NCI-H1417 treated with DMSO at 0.1 percent for 48 hours (cell line): ENCODE measurements at places on chromosomes 4 and X.

DNA sequence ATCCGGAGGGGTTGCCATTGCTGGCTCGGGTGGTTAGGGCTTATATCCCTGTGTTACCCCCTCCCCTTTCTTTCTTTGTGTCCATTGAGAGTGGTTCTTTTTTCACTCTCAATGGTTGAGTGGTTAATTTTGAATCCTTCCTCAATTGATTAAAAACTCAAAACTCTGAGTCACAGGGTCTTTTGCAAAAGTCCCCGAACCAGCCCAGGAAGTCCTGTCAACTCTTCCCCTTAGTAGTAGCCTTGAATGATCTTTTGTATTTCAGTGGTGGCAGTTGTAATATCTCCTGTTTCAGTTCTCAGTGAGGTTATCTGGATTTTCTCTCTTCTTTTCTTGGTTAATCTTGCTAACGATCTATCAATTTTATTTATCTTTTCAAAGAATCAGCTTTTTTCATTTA, 170.0 kb upstream of the GYPA start:
- no peak for DNase-seq

DNA sequence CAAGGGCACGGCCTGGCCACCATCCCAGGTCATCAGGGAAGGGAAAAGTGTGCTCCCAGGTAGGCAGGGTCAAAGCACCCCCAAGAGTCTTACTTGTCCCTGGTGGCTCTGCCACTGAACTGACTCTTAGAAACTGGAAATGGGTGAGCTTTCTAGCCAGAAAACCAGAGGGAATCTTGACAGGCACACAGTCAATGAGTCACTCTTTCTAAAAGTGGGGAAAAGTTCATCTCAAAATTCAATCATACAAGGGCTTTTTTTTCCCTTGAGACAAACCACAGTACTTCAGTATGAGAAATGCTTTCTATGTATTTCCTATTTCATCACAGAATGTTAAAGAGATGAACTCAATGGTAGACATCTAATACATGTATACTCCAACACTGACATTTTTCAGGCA, 12.5 kb downstream of the HPF1 start:
- DNase-seq, result no peak

- no peak for DNase-seq
Measured at GRCh38 chrX:15816886-15817285, 26.6 kb downstream of the ZRSR2 start.

DNA sequence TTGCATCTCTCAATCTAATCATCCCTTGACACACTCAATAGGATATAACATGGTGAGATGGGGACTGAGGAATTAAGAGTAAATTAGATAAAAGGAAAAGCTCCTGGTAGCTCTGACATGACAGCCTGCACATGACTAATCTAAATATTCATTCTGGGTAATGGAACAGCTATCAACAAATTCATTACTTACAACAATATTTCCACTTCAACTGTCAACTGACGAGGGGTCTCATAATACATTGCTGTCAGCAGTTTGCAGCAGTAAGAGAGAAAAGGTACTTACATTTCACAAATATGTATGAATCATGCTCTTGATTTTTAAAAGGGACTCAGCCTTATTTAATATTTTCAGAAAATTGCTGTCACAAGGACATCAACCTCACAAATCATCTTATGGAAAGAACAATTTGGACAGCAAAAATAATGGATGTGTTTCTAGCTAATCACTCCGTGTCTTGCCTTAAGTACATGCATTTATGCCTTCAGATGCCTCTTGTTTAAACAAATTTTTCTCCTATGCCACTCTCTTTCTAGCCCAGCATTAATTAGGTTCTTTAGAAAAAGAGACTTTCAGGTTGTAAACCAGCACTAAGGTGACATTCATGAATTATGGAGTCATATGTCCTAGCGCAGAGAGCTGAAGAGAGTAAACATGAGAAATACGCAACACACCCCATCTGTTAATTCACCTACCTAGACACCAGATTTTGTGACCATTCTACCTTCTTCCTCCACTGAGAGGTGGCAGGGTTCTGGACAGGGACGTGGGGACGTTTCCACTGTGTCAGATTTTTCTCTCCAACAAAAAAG, 99.6 kb upstream of the TMEM150C start:
- DNase-seq, result peak; percentile 92

- peak; percentile 2 for DNase-seq
Measured at GRCh38 chr4:44978020-44978419, 251.7 kb upstream of the GNPDA2 start.
